Activated CD4-positive, alpha-beta memory T cell treated with anti-CD3 and anti-CD28 coated beads for 36 hours (primary cell): ENCODE measurements at places on chromosomes 1 and 21.

DNA sequence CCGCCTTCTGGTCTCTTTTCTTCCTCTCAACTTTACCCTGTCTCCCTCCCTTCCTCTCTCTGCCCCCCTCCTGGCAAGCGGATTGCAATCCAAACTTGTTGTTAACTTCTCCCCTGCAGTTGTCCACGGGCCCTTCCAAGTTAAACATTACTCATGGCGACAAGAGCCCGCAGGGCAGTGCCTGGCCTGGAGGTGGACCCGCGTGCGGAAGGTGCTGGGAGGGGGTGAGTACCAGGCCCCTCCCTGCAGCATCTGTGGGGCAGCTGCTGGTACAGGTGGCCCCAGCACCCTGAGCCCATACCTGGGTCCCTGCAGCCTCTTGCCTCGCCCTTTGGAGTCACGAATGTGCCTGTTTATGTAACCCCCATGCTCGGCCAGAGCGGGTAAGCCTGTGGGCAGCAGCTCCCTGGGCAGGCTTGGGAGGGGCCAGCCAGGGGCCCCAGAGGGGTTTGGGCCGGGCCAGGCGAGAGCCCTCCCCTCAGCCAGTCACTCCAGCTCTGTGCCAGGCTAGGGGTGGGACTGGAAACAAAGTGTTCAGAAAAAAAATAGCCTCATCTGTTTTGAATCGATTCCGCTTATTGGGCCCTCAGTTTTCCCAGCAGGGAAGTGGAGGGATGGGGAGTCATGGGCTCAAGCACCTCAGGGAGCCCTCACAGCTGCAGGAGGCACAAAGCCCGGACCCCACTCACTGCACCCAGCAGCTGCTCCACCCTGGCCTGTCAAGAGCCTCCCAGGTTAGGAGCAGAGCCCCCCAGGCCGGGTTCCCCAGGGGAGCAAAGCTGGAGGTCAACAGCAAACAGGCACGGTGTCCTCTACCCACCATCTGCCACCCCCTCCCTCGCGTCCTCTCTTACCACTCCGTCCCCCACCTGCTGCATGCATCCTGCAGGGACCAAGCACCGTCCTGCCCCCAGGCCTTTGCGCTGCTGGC is 14.0 kb upstream of the FAAP20 start:
- DNase-seq: no peak
- H3K36me3 ChIP-seq: no peaks in the 10 kb centered on the region
- no peaks in the 10 kb centered on the region for H3K27me3 ChIP-seq
- H3K4me3 ChIP-seq: no peak overlapping the region

GRCh38 chr21:45015469-45015860 is 58.9 kb upstream of the ADARB1 start:
- peaks cover 46% of the 10 kb centered on the region for H3K27me3 ChIP-seq
- H3K4me3 ChIP-seq: no peak overlapping the region
- no peak overlapping the region for H3K27ac ChIP-seq
- no peaks in the 10 kb centered on the region for H3K36me3 ChIP-seq
- H3K4me1 ChIP-seq: peaks cover 7% of the 10 kb centered on the region
- no peak for DNase-seq

GRCh38 chr1:183710734-183711133 is 57.6 kb upstream of the APOBEC4 start:
- H3K36me3 ChIP-seq: no peaks in the 10 kb centered on the region
- H3K4me3 ChIP-seq: no peak overlapping the region
- no peak for DNase-seq
- no peaks in the 10 kb centered on the region for H3K27me3 ChIP-seq
- H3K27ac ChIP-seq: no peak overlapping the region

- peaks cover 23% of the 10 kb centered on the region for H3K36me3 ChIP-seq
- H3K4me3 ChIP-seq: no peak overlapping the region
- H3K4me1 ChIP-seq: peaks cover 30% of the 10 kb centered on the region
- no peaks in the 10 kb centered on the region for H3K27me3 ChIP-seq
- H3K27ac ChIP-seq: no peak overlapping the region
- no peak for DNase-seq
Measured at GRCh38 chr21:31289702-31290101, 54.4 kb downstream of the TIAM1 start.

DNA sequence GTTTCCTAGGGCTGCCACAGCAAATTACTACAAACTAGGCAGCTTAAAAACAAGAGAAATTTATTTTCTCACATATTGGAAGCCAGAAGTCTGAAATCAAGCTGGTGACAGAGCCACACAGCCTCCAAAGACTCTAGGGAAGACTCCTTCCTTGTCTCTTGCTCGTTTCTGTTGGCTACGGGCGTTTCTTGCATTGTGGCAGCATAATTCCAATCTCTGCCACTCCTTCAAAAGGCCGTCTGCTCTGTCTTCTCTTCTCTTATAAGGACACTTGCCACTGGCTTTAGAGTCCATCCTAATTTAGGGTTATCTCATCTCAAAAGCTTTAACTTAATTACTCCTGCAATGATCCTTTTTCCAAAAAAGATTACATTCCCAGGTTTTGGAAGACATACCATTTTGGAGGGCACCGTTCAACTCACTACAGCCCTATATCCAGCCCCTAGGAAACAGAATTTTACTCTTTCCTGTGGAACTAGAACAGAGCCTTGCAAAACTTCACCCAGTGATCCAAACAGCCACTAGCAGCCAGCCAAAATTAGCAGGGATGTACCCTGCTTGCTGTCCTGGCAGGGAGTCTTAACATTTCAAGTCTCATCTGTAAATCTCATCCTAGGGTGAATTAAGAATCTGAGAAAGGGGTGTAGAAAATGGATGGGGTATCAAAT is 9.2 kb downstream of the STYXL2 start:
- H3K27me3 ChIP-seq: peaks cover 2% of the 10 kb centered on the region
- H3K4me1 ChIP-seq: peaks cover 27% of the 10 kb centered on the region
- no peak overlapping the region for H3K4me3 ChIP-seq

DNA sequence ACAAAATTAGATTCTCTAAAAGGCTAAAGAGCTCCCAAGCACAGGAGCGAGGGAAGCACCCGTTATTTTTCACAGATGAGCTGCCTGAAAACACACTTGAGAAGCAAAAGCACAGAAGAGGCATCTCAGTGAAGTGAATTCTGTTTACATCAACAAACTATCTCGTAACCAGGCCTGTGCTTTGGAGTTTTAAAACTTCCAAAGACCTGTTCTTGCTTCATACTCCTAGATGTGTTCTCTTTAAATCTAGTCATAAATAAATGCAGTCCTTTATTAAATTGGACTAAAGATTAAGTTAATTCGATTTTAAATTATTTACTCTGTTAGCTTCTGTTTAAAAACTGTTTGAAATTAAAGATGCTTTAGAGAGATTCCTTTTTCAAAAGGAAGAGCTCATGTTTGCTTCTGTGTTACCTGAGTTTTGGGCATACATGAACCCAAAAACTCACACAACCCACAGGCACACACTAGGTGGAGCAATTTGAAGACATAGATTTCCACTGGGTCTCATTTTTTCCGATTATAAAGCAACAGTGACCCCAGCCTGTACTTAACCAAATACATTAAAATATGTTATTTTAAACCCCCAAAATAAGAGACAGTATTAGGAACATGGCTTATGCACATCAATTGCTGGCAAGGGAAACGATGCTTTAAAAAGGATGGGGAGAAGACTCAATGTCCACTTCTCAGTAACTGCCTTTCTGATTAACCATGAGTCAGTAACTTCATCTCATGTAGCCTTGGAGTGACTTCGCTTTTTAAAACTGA is 648.2 kb downstream of the SMYD3 start:
- no peak for DNase-seq
- peaks cover 42% of the 10 kb centered on the region for H3K36me3 ChIP-seq
- H3K27ac ChIP-seq: no peak overlapping the region
- H3K4me3 ChIP-seq: no peak overlapping the region

- no peaks in the 10 kb centered on the region for H3K4me1 ChIP-seq
- no peak for DNase-seq
- H3K27ac ChIP-seq: no peak overlapping the region
- H3K27me3 ChIP-seq: no peaks in the 10 kb centered on the region
Measured at GRCh38 chr1:16129316-16129715, 26.6 kb downstream of the EPHA2 start.

GRCh38 chr1:180951836-180952656 is 39.3 kb downstream of the KIAA1614 start:
- DNase-seq: no peak
- peaks cover 13% of the 10 kb centered on the region for H3K4me1 ChIP-seq
- H3K27ac ChIP-seq: no peak overlapping the region
- no peaks in the 10 kb centered on the region for H3K27me3 ChIP-seq

- peaks cover 2% of the 10 kb centered on the region for H3K27me3 ChIP-seq
- no peaks in the 10 kb centered on the region for H3K36me3 ChIP-seq
- DNase-seq: no peak
- H3K4me3 ChIP-seq: no peak overlapping the region
Measured at GRCh38 chr1:114218361-114219171, 64.9 kb upstream of the SYT6 start.

DNA sequence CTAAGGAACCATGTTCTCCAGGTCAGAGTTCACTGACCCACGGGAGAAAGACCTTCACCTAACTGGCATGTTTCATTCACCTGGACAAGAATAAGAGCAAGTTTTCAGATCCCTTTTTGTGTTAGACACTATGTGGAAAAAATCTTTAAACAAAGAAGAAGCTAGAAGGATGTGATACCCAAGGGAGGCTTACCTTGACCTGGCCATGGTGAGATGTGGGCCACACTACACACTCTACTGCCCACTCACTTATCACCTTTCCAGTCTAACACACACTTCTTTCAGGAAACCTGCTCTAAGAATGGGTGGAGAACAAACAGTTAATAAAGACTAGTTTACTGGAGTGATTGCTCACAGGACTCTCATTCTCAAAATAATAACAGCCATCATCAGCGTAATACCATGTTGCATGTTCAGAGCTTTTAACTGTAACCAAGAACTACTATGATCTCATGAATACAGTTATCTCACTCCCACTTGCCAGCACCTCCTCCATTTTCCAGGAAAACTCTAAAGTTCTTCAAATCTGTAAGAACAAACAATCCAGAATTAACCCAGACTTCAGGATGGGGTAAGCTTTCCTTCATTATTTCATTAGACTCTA is 1.4 kb downstream of the RGS8 start:
- H3K4me1 ChIP-seq: peaks cover 6% of the 10 kb centered on the region
- no peak for DNase-seq
- H3K27ac ChIP-seq: no peak overlapping the region
- no peak overlapping the region for H3K4me3 ChIP-seq
- peaks cover 17% of the 10 kb centered on the region for H3K27me3 ChIP-seq

- H3K36me3 ChIP-seq: peaks cover 14% of the 10 kb centered on the region
- DNase-seq: peak; percentile 79
- peaks cover 49% of the 10 kb centered on the region for H3K4me1 ChIP-seq
- H3K27ac ChIP-seq: peak overlapping the region; percentile 98
- no peaks in the 10 kb centered on the region for H3K27me3 ChIP-seq
- peak overlapping the region; percentile 94 for H3K4me3 ChIP-seq
Measured at GRCh38 chr1:113929750-113930498, 800 bp downstream of the HIPK1 start.

DNA sequence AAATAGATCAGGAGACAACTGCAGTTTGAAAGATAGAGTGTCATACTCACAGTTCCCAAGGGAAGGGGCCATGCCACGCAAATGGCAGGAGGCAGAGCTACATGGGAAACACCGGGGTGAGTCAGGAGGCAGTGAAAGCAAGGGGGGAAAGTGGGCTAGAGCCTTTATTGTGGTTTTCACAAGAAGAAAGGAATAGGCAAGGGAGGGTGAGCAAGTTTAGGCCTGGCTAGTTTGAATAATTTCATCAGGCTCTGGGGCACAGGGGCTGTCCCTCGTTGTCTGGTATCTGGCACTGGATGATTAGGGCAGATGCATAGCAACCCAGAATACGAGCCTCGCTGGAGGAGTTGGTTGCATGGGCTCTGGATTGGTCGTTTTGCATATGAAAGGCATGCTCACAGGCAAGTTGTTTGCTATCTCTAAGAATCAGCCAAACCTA is 17.0 kb upstream of the ITLN2 start:
- peak overlapping the region; percentile 5 for H3K4me3 ChIP-seq
- H3K36me3 ChIP-seq: no peaks in the 10 kb centered on the region
- peaks cover 11% of the 10 kb centered on the region for H3K4me1 ChIP-seq
- peaks cover 3% of the 10 kb centered on the region for H3K27me3 ChIP-seq
- no peak overlapping the region for H3K27ac ChIP-seq

- H3K4me3 ChIP-seq: no peak overlapping the region
- no peaks in the 10 kb centered on the region for H3K36me3 ChIP-seq
- H3K27ac ChIP-seq: no peak overlapping the region
- no peaks in the 10 kb centered on the region for H3K4me1 ChIP-seq
Measured at GRCh38 chr1:236975461-236975860, 28.8 kb downstream of the MT1HL1 start.

GRCh38 chr21:34352556-34352955 is 11.2 kb upstream of the KCNE2 start:
- peaks cover 3% of the 10 kb centered on the region for H3K4me1 ChIP-seq
- no peaks in the 10 kb centered on the region for H3K36me3 ChIP-seq
- peaks cover 9% of the 10 kb centered on the region for H3K27me3 ChIP-seq
- no peak overlapping the region for H3K27ac ChIP-seq
- H3K4me3 ChIP-seq: no peak overlapping the region
- DNase-seq: no peak

DNA sequence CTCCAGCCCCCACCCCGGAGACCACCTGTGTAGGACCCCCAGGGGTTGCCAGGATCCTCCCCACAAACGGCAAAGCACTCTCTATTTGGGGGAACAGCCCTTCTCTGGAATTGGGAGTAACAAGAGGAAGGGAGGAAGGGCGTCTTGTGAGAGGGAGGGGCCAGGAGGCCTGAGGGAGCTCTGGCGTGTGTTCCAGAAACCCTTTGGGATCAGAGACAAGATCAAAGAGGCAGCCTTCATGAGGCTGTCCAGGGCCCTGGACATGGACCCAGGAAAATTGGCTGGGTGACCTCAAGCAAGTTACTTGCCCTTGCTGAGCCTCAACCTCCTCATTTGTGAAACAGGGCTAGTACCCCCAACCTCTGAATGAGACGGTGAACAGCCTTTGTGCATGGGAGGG is 18.1 kb upstream of the ECE1 start:
- peaks cover 14% of the 10 kb centered on the region for H3K36me3 ChIP-seq
- peaks cover 74% of the 10 kb centered on the region for H3K4me1 ChIP-seq
- DNase-seq: no peak
- no peaks in the 10 kb centered on the region for H3K27me3 ChIP-seq
- H3K4me3 ChIP-seq: no peak overlapping the region

DNA sequence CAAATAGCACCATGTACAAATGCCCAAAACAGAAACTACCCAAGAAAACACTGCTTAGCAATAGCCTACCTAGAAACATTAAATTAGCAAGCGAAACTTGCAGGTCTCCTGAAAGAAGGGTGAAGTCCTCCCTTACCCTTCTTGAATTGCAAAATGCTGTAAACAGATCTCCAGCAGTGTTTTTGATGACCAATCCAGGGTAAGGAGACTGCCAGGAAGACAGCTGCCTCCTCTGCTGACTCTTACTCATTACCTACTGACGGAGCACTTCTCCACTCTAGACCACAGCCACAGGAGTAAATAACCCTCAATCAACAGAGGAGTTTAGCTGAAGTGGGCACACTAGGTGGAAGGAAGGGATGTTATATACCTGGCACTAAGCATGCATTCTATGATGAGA is 32.2 kb upstream of the GADD45A start:
- H3K4me1 ChIP-seq: no peaks in the 10 kb centered on the region
- peak; percentile 14 for DNase-seq
- no peak overlapping the region for H3K4me3 ChIP-seq
- H3K27ac ChIP-seq: no peak overlapping the region
- H3K27me3 ChIP-seq: peaks cover 1% of the 10 kb centered on the region
